Melanocyte of skin (primary cell): ENCODE measurements at places on chromosomes 1 and 21. TPM values are rescaled to one million over a fixed set of nuclear protein-coding genes. Genes with fewer than 3 reads are reported as not detected.

The KCNN3 gene
- under 0.01 TPM in 2 replicates for total RNA-seq

The TEDDM1 gene
- total RNA-seq, result not detected in 2 replicates

The PTTG1IP gene
- total RNA-seq, result 250 and 261 TPM in 2 replicates

The GIPC2 gene
- under 0.01 TPM in 1 of 2 replicates, not detected in the other for total RNA-seq

The PPM1J gene
- 0.73 TPM in 1 of 2 replicates, not detected in the other for total RNA-seq

The RHOU gene
- total RNA-seq, result 0.34 and 0.36 TPM in 2 replicates

The GUCA2B gene
- total RNA-seq, result not detected in 2 replicates

The RGS8 gene
- not detected in 2 replicates for total RNA-seq

The TRNP1 gene
- 7.7 and 10.8 TPM in 2 replicates for total RNA-seq

The RTCA gene
- 31.7 and 40.3 TPM in 2 replicates for total RNA-seq

The HLX gene
- 0.69 and 1.8 TPM in 2 replicates for total RNA-seq

The C1orf232 gene
- not detected in 2 replicates for total RNA-seq
